HT1080 (cell line): ENCODE measurements at places on chromosomes 4 and X.

DNA sequence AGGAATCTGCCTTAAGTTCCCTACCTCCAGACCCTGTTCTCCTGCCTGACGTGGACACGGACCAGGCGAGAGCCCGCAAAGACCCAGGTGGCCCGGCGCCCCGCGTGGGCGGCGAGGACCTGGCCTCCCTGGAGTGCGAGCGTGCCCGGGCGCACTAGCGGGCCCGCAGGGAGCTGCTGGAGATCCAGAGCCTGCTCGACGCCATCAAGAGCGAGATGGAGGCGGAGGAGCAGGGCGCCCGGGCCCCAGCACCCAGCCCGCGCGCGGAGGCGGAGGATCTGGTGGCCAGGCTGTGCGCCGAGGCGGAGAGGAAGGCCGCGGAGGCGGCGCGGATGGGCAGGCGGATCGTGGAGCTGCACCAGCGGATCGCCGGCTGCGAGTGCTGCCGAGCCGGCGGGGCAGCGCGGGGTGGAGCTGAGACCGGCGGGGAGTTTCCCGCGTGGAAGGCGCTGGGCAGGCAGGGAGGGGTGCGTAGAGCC is 18.2 kb downstream of the MRFAP1 start:
- no peak for DNase-seq

GRCh38 chrX:39613482-39613995 is 484.2 kb downstream of the BCOR start:
- no peak for DNase-seq

DNA sequence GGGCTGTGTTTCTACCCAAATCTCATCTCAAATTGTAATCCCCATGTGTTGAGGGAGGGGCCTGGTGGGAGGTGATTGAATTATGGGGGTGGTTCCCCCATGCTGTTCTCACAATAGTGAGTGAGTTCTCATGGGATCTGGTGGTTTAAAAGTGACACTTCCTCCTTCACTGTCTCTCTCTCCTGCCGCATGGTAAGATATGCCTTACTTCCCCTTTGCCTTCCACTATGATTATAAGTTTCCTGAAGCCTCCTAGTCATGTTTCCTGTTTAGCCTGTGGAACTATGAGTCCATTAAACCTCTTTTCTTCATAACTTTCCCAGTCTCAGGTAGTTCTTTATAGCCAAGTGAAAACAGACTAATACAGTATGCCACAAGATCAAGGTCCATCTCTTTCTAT is 70.0 kb upstream of the MSX1 start:
- no peak for DNase-seq

- DNase-seq, result peak; percentile 46
Measured at GRCh38 chrX:80511969-80512760, 91.9 kb downstream of the TENT5D start.

GRCh38 chr4:137394018-137394417 is 138.3 kb downstream of the PCDH18 start:
- no peak for DNase-seq

- DNase-seq, result no peak
Measured at GRCh38 chrX:119303137-119303536, 67.1 kb downstream of the PGRMC1 start.

GRCh38 chr4:109599046-109599652 is 39.1 kb downstream of the MCUB start:
- DNase-seq, result no peak

DNA sequence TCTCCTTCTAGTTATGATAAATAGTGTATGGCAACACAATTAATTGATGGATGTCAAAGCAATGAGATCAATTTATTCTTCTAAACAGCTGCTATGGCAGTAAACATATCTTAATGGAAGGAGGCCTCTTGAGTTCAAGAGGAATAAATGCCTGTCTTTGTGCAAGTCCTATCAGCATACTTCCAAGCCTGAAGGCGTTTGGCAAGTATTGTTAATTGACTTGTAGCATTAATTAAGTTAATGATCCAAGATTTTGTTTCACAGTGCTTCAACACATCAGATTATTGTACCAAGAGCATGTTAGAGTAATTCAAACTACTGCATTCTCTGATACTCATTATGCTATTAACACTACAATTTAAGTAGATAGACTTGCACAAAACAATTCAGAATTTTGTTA is 144.8 kb downstream of the FAT4 start:
- no peak for DNase-seq

DNA sequence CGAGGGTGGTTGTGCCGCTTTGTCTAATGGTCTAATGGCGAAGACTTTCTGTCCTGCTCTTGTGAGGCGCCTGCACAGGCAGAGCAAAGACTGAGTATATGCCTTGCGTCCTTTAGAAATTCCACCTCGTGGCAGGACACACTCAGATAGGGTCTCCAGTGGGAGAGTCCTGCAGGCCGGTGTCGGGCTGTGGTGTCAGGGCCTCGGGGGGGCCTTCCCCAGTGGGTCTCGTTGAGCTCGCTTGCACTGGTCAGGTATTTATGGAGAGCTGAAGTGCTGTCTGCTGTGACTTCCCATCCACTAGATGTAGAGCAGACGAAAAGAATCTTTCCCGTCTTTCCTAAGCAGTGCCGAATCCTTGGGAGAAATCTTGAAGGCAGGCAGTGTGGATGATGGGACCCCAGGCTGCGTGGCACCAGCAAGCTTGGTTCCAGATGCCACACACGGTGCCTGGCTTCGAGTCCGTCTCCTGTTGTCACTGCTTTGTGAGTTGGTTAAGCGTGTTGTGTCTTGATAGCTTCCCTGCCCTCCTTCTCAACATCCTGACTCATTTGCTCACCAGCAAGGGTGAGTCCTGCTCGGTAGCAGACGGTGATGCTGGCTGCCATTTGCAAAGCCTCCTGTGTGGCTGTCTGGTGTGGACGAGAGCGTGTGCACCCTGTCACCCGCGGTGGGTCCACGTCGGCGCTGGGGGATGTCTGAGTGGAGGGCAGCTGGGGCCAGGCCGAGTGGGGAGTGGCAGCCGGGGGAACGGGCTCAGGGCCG is 20.5 kb downstream of the MAEA start:
- no peak for DNase-seq

GRCh38 chr4:8838961-8839431 is 32.6 kb downstream of the HMX1 start:
- no peak for DNase-seq

- DNase-seq, result no peak
Measured at GRCh38 chr4:114472269-114473032, 126.2 kb upstream of the UGT8 start.

DNA sequence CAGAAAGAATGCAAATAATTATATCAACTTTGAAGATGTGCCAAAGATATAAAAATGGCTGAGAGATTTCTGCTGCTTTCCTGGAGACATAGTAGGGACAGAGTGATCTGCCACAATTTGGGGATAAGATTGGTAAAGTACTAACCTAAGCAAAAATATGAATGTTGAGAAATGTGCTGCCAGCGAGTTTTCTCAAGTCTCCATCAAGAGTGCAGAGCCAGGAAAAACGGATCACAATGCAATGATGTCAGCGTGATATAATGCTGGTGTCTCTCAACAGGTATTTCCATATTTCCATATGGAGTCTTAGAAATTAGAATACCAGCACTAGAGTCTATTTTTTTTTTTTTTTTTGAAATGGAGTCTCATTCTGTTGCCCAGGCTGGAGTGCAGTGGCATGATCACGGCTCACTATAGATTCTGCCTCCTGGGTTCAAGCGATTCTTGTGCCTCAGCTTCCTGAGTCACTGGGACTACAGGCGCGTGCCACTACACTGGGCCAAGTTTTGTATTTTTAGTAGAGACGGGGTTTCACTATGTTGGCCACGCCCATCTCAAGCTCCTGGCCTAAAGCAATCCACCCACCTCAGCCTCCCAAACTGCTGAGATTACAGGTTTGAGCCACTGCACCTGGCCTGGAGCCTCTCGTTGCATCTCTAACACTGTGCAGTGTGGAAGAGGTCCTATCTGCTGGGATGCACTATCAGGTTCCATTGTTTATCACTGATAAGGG is 893.5 kb downstream of the TRIML1 start:
- DNase-seq, result no peak

DNA sequence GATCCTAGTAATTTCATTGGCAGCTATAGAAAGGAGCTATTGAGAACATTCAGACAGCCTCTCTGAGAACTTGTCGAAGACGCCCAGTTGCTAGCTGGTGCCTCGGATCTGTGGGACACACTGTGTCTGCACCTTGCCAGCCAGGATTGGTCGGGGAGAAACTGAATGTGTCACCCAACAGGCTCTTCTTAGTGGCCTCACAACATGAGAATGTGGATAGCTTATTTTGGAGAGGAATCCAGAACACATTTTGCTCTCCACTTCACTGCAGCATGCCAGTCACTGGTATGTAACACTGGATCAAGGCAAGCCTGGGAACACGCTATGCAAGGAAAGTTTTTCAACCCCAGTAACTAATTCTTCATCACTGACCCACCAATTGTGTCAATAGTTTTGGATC is 89.5 kb upstream of the TRPC3 start:
- no peak for DNase-seq

DNA sequence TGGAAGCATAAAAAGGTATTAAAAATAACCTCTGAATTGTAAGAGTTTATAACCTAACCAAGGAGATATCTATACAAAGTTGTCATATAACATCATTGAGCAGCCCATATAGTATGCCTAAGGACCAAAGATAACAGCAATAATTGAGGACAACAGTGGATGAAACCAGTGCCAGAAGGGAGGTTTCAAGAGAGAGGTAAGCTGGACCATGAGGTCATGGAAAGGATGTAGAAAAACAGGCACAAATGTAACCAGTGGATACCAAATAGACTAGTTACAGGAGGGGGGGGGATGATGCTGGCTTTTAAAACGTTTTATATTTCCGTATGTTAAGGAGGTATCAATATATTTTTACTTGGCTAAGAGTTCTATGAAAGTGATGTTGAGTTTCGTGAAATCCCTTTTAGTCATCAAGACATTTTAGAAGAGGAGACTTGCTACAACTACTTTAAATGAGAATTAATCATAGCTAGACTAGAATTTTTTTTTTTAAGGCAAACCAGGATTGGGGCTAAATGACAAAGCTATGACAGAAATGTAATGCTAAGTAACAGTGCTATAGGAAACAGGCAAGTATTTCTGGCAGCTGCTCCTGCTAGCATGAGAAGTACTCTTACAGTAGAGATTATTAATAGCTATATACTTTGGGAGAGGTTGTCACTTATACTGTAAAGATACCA is 161.1 kb downstream of the FBXW7 start:
- DNase-seq, result no peak

- DNase-seq, result no peak
Measured at GRCh38 chr4:100386270-100386669, 131.6 kb downstream of the EMCN start.

DNA sequence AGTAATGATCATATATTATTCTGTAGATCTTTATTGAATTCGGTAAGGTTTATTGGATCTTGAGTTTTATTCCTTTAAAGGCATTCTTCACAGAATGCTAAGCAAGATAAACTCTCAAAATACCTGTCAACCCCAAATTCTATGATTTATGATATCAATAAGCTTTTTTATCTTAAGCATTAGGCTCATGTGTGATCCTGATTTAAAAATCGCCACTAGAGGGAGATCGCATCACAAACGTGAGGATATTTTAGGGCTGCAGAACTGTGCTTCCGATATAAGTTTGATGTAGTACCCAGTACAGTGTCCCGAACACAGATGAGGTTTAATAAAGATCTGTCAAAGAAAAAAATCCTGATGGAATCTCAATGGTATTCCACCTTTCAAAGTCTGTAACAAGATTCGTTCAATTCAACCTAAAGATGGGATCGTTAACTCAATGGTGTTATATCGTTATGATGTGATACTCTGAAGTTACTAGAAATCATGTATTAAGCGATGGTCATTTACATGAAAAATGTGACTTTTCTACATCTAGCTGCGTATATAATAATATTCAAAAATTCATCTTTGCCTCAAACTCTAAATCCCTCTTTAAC is 169.0 kb downstream of the CORIN start:
- DNase-seq, result peak; percentile 17

GRCh38 chr4:94036964-94037363 is 170.7 kb upstream of the SMARCAD1 start:
- peak; percentile 64 for DNase-seq

DNA sequence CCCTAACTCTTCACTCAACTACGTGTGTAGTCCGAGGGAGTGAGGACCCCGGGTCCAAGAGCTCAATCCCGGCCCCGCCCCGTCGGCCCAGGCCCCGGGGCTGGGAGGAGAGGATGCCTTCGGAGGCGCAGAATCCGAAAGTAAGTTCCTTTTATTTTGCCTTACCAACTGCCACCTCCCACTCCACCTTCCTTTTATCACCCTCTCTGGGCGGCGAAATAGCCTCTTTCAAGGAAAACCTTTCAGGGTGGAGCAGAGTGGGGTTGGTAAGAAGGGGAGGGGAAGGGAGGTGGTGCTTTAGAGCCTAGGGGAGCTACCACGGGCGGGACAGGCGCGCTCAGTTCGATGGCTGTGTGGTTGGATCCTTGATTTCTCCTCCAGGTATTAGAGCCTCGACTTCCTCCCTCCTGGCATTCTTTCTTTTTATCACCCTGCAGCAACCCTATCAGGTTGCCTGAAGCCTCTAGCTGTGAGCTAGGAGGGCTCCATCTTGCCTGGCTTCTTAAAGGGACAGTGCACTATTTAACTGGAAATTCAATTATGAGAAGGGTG is 191.2 kb downstream of the RRAGB start:
- peak; percentile 7 for DNase-seq

- no peak for DNase-seq
Measured at GRCh38 chr4:97910005-97910404, 233.3 kb downstream of the STPG2 start.

DNA sequence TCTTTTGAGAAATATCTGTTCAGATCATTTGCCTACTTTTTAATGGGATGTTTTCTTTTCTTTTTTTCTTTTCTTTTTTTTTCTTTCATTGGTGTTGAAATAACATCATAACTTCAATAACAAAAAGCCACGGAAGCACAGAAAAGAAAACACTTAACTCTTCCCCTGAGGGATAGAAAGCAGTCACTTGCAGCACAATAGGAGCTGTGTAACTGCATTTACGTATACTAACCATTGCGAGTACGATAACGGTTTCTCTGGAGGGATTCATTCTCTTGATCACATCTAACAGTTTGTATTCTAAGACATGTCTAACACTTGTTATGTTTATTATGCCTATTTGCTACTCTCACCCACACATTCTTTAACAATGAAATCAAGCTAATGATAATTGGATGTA is 27.3 kb downstream of the C4orf46 start:
- no peak for DNase-seq

DNA sequence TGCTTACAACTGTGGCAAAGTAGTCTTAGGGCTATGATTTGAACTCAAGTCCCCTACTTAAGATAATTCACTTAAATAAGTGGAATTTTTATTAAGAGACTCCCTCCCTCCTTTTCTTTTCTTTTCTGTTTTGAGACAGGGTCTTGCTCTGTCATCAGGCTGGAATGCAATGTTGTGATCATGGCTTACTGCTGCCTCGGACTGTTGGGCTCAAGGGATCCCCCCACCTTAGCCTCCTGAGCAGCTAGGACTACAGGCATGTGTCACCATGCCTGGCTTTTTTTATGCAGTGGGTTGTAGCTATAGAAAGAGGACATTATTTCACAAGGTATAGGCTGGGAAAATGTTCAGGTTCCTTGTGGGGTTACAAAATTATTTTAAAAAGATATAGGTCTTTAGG is 19.2 kb downstream of the DIAPH2 start:
- peak; percentile 11 for DNase-seq
